Midbrain (tissue), 1 donor: ENCODE measurements at places on chromosomes 7 and 10.
A peak's percentile ranks its signal among the peaks of the same experiment; 100 is the strongest.

DNA sequence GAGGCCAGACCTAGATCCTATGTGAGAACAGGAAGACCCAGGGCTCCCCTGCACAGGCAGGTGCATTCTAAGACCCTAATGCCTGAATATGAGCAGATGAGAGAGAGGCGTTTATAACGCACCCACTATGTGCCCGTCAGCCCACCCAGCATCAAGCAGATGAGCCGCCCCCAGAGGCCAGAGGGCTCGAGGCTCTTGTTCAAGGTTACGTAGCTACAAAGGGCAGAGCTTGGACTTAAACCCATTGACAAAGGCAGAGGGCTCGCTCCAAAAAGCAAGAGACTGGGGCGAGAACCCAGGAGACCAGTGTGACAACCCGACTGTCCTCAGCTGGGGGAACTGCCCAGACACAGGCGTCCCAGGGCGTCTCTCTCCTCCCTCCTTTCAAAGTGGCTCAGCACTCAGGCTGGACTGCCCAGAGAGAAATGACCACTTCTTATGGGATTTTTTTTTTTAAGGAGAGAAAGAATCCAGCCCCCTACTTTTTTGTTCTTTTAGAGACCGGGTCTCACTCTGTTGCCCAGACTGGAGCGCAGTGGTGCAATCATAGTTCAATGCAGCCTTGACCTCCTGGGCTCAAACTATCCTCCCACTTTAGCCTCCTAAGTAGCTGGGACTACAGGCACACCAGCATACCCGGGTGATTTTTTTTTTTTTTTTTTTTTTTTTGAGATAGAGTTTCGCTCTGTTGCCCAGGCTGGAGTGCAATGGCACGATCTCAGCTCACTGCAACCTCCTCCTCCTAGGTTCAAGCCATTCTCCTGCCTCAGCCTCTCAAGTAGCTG lies 40.1 kb downstream of the TNRC18 start:
- DNase-seq: no peak

DNA sequence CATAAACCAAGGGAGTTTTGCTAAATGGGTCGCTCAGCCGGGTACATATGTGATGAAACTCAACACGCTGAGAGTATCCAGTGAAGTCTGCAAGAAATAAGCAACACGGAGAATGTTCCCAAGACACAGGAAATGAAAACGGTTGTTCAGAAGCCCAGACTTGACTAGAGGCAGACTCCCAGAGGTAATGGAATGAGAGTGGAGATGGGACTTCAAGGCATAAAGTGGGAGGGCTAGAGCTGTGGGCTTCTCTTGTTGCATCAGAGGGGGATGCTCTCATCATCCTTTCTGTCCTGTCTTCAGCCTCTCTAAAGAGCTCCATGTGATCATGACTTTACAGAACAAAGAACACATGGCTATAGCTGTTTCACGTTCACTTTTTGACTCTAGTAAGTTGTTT lies 88.3 kb downstream of the BAMBI start:
- no peak for DNase-seq

GRCh38 chr10:89029785-89030437 lies 39.3 kb downstream of the FAS start:
- DNase-seq: peak; percentile 83

- no peak for DNase-seq
These were observed 242.4 kb downstream of the SFMBT2 start for GRCh38 chr10:7168414-7168813.

GRCh38 chr7:115728518-115728917 lies 302.0 kb downstream of the TFEC start:
- no peak for DNase-seq

DNA sequence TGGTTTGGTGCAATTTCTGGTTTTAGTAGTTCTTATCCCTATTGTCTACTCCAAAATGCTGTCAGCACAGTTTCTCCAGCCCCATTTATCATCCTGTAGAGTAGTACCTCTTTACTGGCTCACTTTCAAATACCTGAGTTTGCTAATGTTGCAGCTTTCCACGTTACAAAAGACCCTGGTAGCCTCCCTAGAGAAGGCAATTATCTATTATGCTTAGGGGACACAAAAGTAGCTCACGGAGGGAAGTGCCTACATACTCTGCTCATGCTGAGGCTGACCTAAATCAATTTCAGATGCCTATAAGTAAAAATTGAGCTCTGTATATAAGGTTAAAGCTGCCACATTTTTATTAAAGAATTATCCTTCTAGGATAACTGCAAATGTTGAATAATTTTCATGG lies 603.6 kb downstream of the CNTNAP2 start:
- no peak for DNase-seq

GRCh38 chr10:74586088-74586585 lies 240.3 kb upstream of the KAT6B start:
- DNase-seq: no peak

- DNase-seq: peak; percentile 94
These were observed at the start of gene TYSND1 for GRCh38 chr10:70146489-70147258. TYSND1 (minus strand) TSS chr10:70146700; CDS start chr10:70146586, 114 bp downstream.

- DNase-seq: no peak
These were observed 198.3 kb upstream of the YAE1 start for GRCh38 chr7:39367943-39368342.

DNA sequence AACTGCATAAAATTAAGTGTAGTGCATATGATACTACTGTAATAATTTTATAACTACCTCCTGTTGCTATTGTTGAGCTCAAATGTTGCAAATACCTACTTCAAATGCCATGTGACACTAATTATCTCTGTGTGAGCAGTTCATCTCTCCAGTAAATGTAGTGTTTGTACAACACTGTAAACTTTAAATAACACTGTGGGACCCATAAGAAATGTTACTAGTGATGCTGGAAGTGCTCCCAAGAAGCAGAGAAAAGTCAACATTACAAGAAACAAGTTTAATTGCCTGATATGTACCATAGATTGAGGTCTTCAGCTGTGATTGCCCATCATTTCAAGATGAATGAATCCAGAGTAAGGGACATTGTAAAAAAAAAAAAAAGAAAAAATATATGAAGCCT lies 39.9 kb downstream of the RALA start:
- DNase-seq: no peak

DNA sequence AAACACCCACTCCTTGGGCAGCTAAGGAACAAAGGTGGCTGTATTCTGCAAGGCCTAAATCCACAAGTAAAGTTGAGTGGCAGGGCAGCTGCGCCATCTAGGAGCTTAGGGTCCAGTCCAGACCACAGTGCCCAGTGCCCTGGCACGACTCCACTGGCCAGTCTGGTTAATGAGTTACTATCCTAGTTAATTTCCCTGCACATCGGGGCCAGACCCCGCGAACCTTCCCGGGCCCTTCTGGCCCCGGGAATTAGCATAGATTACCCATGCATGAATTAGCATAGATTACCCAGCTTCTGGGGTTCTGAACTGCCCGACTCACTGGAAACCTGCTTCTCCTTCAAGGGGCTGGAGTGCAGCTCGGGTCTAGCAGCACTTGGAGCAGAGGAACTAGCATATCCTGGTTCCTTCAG lies 3.2 kb upstream of the EMX2 start:
- DNase-seq: no peak
